Spinal cord (tissue), 10 donors: ENCODE measurements at places on chromosomes 11 and 22. TPM values are rescaled to one million over a fixed set of nuclear protein-coding genes. Genes with fewer than 3 reads are reported as not detected.

Gene KCNQ1
- total RNA-seq, result 1.3 TPM

Gene ZNRD2
- total RNA-seq, result 25.6 TPM

Gene H19
- 1,209 TPM for total RNA-seq

DNA sequence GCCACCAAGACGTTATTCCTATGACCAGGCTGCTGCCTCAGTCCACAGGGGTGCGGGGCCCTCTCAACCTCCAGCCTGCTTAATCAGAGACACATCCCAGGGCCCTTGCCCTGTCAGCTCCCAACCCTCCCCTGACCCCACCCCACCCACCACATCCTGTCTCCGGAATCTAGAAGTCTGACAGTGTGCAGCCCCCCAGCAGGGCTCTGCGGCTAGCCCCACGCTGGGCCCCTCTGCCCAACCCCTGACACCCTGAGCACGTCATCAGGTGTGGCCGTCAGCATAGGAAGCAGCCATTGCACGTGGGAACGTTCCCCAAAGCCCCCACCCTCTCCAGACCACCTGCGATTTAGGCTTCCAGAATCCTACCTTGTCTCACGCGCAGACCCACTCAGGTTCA is 34.3 kb upstream of the IGSF9B start:
- DNase-seq, result no peak

DNA sequence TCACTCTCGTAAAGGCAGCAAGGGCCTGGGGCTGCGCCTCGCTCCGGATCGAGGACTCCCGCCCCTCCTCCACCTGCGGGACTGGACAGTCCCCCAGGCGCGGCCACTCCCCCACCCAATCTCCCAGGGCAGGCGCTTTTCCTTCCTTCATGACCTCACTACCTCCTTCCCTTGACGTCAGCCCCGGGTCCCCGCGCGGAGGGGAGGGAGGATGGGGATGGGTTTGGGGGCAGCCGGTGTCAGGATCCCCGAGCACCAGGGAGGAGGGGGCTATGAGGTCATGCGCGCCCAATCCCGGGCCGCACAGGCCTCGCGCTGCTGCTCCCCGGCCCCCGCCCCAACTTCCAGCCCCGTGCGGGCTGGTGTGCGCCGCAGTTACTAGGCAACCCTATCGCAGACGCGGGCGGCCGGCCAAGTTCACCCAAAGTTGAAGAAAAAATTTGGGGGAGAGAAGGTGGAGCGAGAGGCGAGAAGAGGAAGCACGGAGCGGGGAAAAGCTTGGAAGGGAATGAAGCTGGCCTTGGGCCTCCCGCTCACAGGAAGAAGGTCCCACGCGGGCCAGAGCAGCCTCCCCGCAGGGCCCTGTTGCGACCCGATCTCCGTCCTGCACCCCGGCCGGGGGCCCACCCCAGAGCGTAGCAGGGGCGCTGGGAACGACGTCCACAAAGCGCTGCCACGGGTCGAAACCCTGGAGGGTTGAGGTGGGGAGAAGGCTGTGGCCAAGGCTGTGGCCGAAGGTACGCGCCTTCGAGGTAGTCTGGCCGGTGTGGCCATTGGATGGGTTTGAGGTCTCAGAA is 8.3 kb downstream of the WT1 start:
- peak; percentile 43 for DNase-seq

DNA sequence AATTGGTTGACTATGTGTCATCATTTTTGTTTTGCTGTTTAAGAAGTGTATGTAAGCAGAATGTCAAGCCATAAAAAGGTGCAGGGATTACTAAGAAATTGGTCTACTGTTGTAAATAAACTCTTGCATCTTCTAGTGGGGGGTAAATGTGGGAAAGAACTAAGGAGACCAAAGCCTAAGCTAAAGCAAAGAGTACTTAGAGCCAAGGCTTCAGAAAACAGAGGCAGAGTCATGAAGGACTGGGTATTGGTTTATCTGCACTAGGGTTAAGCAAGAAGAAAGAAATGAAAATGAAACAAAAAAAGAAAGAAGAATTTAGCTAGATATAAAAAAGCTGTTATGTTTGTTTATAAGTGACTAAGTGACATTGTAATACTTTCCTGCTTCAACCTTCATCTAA is 628.1 kb downstream of the METTL15 start:
- DNase-seq, result no peak

DNA sequence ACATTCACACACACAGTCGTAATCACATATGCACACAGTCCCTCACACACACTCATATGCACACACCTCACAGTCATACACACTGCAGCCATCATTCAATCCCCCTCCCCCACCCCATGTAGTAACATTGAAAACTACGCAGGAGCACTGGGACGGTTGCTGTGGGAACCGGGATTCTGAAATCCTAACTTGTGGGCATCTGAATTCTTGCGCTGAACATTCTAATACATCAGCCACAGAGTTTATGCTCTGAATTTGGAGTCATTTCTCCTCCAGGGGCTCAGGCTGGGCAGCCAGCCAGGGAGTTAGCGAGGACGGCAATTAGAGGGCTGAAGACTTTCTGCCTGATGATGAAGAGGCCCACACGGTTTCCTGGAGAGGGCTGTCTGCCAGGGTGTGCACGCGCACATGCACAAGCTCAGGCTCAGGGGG is 32.7 kb downstream of the CD6 start:
- DNase-seq, result peak; percentile 94

DNA sequence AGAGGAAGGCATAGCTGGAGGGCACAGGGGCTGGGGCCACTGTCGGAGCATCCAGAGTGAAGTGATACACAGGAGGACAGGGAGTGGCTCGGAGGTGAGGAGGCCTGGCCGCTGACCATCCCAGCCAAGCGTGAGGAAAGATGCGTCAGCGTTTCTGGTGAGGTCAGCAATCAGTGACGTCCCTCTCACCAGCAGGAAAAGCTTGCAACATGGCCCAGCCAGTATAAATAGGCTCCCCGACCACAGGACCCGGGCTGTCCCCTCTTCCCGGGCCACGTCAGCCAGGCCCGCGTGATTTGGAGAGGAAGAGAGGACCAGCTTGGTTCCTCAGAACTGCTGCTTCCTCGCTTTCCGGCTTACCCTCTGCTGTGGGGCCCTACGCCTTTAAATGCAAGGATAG is 4.2 kb upstream of the OSM start:
- DNase-seq, result peak; percentile 33

Gene OR2AT4
- 0.10 TPM for total RNA-seq

- no peak for DNase-seq
These were observed at the start of gene GRK2 for GRCh38 chr11:67266449-67267187. Gene GRK2 (plus strand): TSS chr11:67266473. CDS start chr11:67266700, 227 bp downstream.

GRCh38 chr11:119038884-119039283 is 8.2 kb upstream of the SLC37A4 start:
- DNase-seq, result no peak

Gene PIH1D2
- total RNA-seq, result 12.9 TPM

DNA sequence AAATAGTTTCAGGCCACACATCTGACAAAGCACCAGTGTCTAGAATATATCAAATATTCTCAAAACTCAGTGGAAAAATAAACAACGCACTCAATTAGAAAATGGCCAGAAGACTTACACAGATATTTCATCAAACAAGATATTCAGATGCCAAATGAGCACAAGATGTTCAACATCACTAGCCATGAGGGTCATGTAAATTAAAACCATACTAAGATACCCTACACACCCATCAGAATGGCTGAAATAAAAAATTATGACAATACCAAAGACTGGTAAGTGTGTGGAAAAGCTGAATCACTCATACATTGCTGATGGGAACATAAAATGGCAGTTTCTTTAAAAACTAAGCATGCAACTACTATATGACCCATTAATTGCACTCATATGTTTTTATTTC is 21.7 kb downstream of the BTG4 start:
- no peak for DNase-seq

- DNase-seq, result no peak
These were observed 55.6 kb downstream of the APOL3 start for GRCh38 chr22:36104988-36105387.

Gene KRTAP5-10
- total RNA-seq, result not detected

Gene MS4A2
- 1.2 TPM for total RNA-seq

- no peak for DNase-seq
These were observed 2.7 kb downstream of the OR51T1 start for GRCh38 chr11:4884361-4884760.

DNA sequence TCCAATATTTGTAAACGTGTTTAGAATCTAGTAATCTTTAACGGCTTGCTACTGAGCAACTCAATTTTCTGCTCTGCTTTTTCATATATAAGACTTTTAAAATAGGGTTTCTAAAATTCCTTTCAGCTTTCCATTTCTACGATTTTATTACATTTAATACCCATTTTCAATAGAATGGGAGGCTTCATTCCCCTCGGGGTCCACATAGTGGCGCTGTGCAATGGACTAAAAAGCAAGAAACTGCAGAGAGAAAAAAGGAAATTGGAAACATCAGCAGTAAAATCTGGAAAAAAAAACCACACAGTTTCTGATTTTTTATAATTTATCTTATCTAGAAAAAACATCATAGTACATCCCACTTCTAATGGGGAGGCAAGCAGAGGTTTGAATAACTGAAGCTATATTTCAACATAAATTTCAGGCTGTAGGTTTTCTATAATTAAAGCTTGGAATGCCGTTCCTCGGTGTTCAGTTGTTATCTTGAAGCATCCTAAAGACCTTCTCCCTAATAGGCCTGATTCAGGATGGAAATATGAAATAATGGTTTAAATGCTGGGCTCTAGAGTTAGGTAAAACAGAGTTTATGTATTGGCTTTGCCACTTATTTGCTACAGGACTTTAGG is 18.7 kb upstream of the JHY start:
- DNase-seq, result no peak

GRCh38 chr11:66700337-66700736 is 22.6 kb upstream of the RBM4B start:
- DNase-seq, result no peak

DNA sequence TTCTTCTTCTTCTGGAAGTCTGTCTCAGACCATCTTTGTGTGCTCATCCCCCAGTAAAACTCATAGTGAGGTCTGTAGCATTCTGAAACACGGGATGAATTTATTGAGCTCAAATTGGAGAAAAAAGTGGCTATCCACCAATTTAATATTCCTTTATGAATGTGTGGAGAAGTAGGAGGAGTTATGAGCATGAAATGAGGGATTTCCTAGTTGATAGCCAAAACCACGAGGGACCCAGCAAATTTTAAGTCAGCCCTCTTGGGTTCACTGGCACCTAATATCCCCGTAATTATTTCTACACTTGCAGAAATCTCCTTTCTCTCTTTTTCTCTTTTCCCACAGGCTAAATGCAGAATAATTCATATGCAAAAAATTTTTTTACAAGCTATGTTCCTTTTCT is at the start of gene OR52A1:
Gene OR52A1 (minus strand): TSS at position 101 of the 400 bp plus-strand sequence. CDS start 2,388 bp downstream, outside the sequence.
- no peak for DNase-seq

Gene ARHGAP42
- total RNA-seq, result 37.7 TPM

GRCh38 chr11:34671946-34672345 is 51.1 kb downstream of the EHF start:
- no peak for DNase-seq

- DNase-seq, result no peak
These were observed 56.4 kb downstream of the UBASH3B start for GRCh38 chr11:122711831-122712381.

GRCh38 chr11:86249307-86250098 is 5.0 kb downstream of the EED start:
- no peak for DNase-seq

DNA sequence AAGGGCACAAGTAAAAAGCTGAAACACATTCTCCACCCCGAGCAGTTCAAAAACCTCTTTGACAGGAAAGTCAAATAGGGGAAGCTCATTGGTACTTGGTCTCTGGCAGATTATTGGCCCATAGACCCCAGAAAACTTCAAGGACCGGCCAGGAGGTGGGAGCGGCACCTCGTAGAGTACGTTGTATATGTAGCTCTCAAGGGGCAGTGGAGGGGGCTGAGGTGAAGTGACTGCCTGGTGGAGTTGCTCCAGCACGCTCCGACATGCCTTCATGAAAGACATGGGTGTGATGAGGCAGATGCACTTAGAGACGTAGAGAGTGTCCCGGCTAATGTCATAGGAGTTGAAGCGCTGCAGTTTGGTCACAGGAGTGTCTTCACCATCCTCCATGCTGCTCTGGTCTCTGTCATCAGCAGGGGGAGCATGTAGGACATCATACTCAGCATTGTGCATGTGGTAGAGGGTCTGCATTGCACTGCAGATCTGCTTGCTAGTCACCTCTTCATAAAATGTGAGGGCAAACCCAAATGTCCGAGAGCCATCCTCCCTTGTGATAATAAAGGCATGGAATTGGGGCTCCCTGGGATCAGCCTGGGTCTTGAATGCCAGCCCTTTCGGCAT is 61.3 kb downstream of the DENND5A start:
- DNase-seq, result no peak

GRCh38 chr22:30033901-30034300 is 46.4 kb upstream of the HORMAD2 start:
- no peak for DNase-seq

- DNase-seq, result no peak
These were observed 14.2 kb downstream of the SLC22A12 start for GRCh38 chr11:64605244-64605560.

DNA sequence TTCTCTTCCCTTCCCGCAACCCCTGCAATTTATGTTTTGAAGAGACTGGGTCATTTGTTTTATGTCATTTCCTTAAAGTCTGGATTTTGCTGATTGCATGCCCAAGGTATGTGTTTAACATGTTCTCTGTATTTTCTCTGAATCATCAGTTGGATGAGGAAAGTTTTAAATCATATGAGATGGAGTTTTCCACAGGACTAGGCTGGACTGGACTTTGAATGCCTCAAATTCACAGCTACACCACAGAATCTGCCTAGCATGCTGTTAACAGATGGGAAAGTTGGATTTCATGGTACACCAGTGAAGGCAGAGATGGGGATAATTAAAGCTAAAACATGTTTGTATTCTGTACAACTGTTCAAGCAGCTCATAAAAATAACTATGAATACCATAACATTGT is 62.6 kb downstream of the CWC15 start:
- peak; percentile 82 for DNase-seq

DNA sequence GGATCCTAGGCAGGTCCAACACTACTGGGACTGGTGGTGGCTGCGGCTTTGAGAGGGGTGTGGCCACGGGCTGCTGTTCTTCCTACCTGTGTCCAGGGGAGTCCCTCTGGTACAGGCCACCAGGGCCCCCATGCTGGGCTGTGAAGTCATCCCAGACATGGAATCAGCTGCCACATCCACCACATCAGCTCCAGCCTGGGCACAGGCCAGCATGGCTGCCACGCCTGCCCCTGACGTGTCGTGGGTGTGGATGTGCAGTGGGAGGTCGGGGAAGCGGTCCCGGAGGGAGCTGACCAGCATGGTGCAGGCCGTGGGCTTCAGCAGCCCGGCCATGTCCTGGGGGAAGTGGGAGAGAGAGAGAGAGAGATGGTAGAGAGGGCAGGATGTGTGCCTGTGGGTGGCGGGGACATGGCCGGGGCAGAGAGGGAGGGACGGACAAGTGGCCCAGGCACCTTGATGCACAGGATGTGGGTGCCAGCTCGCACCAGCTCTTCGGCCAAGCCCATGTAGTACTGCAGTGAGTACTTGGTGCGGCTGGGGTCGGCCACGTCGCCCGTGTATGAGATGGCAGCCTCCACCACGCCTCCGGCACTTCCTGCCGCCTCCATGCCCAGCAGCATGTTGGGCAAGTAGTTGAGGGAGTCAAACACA is 6.2 kb upstream of the LRFN4 start:
- no peak for DNase-seq

- no peak for DNase-seq
These were observed 950 bp upstream of the LAYN start for GRCh38 chr11:111539426-111540113.

Gene MMP13
- 1.7 TPM for total RNA-seq

Gene OR2D2
- total RNA-seq, result 0.22 TPM
